ENCODE measurements at places on chromosomes 5 and 9.
A peak's percentile ranks its signal among the peaks of the same experiment; 100 is the strongest.

DNA sequence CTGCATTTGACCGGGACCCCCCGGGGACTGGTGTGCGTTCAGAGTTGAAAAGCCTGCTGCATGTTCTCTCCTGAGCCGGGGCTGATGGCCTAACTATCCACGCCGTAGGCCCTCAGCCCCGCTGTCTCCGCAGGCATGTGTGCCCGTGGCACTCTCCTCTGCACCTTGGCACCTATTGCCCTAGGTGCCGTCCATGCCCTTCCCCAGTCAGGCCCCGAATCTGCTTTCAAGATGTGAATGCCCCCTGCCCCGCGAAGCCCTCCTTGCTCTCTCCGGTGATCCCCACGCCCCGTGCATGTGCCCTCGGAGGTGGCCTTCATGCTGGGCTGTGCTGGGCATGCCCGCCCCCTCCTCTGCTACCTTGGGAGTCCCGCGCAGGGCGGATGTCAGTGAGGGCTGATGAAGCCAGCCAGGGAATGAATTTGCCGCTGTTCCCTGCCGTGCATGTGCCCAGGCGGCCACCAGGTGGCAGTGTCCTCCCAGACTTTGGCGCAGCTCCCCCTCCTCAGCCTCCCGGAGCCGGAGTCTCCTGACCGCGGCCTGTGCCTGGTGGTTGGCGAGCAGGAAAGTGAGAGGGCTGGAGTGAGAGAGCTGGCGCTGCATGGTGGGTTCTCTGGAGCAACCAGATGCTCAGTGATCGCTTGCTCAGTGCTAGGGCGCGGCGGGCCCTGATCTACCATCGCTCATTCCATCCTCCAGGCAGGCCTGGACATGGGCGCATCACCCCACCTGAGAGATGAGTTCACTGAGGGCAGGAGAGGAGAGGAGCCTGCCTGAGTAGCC, 112.9 kb upstream of the LMX1B start:
- DNase-seq = peak; percentile 65

GRCh38 chr9:6893350-6894131, 135.8 kb downstream of the KDM4C start:
- DNase-seq = no peak

DNA sequence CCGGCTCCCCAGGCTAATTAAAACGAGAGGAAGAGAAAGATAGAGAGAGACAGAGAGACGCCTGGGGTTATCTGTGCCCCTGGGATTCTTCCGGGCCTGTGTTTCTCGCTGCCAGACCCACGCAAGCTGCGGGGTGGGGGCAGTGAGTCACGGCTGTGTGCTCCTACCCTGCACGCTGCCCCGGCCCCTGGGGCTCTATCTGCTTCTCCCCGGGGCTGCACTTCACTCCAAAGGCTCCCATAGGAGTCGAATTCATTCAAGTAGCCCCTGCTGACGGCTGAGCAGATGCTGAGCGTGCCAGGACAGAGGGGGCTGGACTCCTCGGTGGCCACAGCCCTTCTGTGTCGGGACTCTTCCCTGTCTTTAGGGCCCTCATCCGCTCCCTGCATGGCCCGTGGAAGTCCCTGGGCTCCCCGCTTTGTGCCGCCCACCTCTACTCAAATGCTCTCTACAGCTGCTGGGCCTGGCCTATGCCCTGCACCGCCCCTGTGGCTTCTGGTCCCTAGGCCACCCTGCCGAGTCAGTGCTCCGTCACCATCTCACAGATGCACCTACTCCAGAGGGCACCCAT, 22.8 kb downstream of the SARDH start:
- no peak for DNase-seq

DNA sequence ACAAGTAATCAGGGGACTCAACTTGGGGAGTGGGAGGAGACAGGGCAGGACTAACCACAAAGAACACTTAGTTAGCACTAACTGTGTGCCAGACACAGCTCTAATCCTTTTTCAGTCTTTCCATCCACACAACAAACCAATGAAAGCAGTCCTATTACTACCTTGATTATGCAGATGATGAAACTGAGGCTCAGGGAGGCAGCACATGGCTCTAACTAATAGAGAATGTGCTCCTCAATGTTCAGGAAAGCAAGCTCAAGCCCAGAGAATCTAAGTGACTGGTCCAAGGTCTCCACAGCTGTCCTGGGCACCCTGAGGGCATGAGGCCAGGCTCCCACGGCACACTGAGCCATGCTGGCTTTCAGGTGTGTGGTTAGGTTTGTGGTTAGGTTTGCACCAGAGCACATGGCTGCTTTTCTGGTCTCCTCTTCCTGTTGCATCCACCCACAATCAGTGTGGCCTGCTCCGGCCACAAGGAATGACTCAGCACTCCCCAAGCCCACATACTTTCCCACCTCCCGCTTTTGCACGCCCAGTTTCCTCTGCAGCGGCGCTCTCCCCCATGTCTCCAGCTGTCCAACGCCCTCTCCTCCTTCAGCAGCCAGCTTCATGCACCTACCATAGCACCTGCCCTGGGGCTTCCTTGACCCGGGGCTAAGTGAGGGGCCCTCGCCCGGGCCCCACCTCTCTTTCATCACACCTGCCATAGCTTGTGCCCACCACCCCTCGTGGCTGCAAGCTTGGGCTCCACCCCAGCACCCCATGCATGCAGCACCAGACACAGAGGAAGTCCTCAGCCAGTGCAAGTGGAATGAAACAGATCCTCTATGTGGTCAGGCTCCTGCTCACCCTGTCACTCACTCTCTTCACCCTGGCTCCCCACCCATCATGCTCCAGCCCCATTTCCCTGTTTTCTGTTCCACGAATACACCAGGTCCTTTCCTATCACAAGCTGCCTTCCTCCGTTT, 133.1 kb downstream of the GABBR2 start:
- no peak for DNase-seq

DNA sequence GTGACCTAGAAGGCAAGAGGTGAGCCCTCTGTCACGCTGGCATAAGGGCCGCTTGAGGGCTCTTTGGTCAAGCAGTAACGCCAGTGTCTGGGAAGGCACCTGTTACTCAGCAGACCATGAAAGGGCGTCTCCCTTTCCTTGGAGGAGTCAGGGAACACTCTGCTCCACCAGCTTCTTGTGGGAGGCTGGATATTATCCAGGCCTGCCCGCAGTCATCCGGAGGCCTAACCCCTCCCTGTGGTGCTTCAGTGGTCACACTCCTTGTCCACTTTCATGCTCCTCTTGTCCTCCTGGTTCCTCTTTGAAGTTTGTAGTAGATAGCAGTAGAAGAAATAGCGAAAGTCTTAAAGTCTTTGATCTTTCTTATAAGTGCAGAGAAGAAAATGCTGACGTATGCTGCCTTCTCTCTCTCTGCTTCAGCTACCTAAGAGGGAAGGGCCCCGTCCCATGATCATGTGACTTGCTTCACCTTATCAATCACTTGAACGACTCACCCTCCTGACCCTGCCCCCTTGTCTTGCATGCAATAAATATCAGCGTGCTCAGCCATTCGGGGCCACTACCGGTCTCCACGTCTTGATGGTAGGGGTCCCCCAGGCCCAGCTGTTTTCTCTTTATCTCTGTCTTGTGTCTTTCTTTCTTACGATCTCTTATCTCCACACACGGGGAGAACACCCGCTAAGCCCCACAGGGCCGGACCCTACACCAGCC, 16.7 kb upstream of the SCGB3A1 start:
- DNase-seq = no peak

DNA sequence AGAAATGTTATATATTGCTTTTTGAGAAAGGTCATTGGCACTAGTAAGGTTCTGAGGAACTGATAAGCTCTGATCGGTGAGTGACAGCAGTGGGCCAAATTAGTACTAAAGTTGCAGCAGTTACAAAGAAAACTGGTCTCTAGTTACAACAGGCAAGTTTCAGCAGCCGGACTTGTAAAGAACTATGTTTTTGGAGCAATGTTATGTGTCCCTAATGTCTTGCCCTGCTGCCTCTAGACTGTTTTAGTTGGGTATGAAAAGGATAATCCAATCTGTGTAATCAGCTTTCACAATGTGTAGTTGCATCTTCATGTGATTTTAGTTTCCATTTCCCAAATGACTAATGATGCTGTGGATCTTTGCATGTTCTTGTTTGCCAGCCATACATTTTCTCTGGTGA, 113.5 kb downstream of the CAMK4 start:
- no peak for DNase-seq

GRCh38 chr5:55222092-55222984, 4.8 kb downstream of the MCIDAS start:
- no peak for DNase-seq

DNA sequence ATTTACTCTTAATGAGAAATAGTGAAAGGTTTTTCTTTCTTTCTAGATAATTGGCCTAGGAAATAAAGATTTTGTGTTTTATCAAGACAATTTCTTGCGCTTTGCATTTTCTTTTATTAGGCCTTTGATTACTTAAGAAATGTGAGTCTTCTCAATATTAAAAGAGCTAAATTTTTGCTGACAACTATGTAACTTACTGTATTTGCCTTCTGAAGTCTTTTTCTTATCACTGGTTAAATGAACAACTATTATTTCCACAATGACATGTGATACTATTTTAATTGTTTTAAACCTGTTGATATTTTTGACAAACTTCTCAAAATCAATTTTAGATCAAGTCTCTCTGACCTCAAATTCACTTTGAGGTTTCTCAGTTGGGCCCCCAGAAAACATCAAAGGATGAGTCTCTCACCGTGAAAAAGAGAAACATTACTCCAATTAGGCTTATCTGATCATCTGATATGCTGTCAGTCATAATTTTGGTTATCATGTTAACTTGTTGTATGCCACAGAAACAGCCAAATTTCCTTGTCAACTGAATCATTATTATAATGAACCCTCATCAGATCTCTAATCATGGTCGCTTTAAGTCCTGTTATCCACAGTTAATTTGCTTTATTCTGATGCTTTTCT, 48.8 kb downstream of the RAPGEF1 start:
- no peak for DNase-seq

GRCh38 chr9:4299005-4299795, 668 bp downstream of the GLIS3 start:
- DNase-seq = no peak

GRCh38 chr9:133679056-133679455, 42.9 kb downstream of the DBH start:
- no peak for DNase-seq

GRCh38 chr9:86684148-86684547, 263.2 kb downstream of the GAS1 start:
- DNase-seq = no peak

- no peak for DNase-seq
Observed at GRCh38 chr9:13480693-13481092, 201.2 kb upstream of the MPDZ start.

DNA sequence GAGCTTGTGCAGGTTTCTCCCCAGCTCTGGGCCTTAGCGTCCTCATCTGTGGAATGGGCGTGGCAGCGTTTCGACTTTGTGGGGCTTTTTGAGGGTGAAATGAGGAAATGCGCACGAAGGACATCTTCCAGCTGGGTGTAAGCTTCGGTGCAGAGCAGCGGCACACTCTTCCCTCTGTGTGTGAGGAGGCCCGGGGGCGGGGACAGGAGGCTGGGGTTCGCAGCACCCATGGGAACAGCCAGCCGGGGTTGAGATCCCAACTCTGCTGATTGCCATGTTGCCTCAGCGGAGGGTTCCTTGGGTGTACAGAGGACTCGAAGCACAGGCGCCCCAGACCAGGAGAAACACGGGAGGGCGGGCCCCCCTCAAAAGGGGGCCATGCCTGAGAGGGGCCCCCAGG, 265.6 kb downstream of the NSG2 start:
- no peak for DNase-seq

GRCh38 chr5:155010881-155011280, 2.7 kb upstream of the KIF4B start:
- no peak for DNase-seq

GRCh38 chr9:132412089-132412488, 2.1 kb downstream of the CFAP77 start:
- no peak for DNase-seq

DNA sequence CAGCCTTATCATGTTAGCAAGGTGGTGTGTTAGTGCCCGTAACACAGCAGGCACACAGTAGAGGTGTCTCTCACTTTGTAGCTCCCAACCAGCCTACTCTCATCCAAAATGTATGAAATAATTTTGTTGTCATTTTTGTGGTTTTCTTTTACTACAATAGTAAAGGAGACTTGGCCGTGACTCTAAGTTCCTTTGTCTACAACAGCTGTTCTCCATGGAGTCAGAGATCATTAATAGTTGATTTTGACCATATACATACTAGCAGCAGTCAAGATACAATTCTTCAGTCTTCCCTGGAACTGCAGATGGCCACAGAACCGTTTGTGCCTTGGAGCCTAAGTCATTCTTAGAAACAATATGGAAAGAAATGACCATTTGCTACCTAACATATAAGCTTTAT, 567.1 kb downstream of the TLR4 start:
- no peak for DNase-seq

DNA sequence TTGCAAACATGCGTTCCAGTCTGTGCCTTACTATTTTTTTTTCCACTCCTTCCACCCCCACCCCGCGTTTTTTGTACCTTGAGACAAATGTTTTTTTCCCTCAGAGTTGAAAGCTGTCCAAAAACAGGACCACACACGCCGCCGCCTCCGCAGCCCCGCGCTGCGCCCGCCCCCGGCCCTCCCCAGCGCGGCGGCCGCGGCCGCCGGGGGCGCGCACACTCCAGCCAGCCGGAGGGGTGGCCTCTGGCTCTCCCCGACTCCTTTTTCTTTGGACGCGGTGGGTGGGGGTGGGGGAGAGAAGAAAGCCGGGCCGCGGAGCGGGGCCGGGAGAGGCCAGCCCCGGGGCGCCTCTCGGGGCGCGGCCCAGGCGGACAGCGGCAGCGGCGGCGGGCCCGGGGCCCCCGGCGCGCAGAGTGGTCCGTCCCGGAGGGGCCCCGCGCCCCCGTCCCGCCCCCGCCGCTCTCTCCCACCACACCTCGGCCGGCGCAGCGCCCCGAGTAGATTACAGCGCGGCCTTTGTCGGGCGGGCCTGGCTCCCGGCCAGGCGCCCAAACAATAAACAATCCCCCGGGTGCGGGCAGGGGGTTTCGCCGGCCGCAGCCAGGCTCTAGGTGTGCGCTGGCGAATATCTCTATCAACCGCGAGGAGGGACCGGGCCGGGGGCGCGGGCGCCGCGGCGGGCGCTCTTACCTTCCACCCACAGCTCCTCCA, 10.9 kb downstream of the PTCH1 start:
- peak; percentile 22 for DNase-seq

- no peak for DNase-seq
Observed at GRCh38 chr5:143187495-143187894, 216.0 kb downstream of the NR3C1 start.

DNA sequence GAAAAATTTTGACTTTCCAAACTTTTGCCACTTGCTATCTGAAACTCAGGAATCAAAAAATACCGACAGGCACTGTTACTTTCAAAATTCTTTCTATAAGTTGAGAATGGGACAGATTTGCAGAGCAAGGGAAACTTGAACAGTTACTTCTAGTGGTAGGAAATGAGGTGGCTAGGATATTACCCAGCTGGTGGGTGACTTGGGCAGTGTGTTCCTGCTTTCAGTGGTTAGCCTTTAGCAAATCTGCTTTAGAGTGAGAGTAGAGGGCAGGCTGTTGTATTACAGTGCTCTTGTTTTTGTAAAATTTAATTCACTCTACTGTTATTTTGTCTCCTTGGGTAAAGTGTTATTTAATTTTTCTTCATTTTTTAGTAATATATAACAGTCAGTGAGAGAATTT, 40.2 kb upstream of the ROPN1L start:
- no peak for DNase-seq

DNA sequence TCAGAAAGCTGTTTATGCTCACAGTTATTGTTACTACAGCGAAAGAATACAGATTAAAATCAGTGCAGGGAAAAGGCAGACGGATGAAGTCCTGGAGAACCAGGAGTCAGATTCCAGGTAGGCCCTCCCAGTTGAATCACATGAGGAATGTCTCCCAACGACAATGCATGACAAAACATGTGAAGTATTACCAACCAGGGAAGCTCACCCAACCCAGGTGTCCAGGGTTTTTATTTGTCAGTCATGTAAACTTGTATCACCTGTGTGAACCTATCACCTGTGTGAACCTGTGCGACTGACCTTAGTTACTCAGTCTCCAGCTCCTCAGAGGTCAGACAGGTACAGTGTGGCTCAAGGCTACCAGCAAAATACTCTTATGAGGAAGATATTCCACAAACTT, 63.9 kb downstream of the KIAA1958 start:
- DNase-seq = no peak

All from activated gamma-delta T cell treated with Interleukin-2 at 50 U/mL for 16 hours (primary cell).